Jurkat, Clone E6-1 (cell line): ENCODE measurements at places on chromosomes 5 and 9.

DNA sequence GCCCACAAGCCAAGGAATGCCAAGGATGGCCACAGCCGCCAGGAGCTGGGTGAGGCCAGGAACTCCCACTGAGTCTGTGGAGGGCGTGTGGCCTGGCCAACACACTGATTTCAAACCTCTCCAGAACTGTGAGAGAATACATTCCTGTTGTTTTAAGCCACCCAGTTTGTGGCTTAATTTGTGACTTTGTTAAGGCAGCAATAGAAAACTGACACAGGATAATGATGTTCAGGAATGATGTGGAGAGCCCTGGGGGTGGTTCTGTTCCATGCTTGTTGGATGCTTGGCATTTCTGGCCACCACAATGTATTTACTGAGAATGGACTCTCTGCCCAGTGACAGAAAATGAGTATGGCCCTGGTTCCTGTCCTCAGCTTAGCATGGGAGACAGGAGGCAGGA lies 82.8 kb downstream of the DAP start:
- no peak for DNase-seq

- DNase-seq: no peak
Measured at GRCh38 chr5:140143521-140144258, 18.0 kb downstream of the IGIP start.

GRCh38 chr9:16266648-16267276 lies 603.7 kb downstream of the BNC2 start:
- DNase-seq: no peak

GRCh38 chr5:133259199-133259997 lies 207.6 kb downstream of the HSPA4 start:
- peak; percentile 92 for DNase-seq

GRCh38 chr5:180213256-180213600 lies 4.2 kb upstream of the RASGEF1C start:
- no peak for DNase-seq

- DNase-seq: peak; percentile 32
Measured at GRCh38 chr5:180816608-180817534, 14.3 kb upstream of the MGAT1 start.

DNA sequence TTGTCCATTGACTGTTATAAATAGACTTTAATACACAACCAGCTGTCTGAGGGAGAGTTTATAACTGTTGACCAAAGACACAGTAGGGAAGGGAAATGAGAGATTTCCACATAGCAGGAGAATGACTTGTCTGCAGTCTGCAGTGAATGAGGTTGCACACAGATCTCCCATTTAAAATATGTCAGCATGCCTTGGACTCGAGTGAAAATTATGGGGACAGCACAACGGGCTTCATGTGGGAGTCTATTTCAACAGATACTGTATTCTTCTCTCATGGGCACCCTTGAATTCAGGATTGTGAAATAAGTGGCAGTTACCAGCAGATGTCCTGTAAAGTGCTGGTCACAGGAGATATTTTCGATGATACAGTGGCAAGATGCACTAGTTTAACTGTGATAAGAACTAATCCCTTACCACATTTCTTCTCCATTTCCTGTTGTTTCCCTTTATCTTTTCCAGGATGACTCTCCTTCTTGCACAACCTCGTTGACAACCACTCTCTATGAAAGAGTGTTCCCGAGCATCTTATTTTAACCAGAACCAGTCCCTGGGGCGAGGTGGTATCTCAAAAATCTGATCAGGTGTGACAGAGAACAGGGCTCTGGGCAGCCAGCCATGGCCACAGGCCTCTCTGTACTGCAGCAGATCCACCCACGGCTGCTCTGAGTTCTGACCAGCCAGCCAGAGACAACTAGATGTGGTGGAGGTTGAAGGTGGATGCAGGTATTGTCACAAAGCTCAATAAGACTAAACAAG lies 51.5 kb upstream of the MAP3K1 start:
- peak; percentile 12 for DNase-seq

DNA sequence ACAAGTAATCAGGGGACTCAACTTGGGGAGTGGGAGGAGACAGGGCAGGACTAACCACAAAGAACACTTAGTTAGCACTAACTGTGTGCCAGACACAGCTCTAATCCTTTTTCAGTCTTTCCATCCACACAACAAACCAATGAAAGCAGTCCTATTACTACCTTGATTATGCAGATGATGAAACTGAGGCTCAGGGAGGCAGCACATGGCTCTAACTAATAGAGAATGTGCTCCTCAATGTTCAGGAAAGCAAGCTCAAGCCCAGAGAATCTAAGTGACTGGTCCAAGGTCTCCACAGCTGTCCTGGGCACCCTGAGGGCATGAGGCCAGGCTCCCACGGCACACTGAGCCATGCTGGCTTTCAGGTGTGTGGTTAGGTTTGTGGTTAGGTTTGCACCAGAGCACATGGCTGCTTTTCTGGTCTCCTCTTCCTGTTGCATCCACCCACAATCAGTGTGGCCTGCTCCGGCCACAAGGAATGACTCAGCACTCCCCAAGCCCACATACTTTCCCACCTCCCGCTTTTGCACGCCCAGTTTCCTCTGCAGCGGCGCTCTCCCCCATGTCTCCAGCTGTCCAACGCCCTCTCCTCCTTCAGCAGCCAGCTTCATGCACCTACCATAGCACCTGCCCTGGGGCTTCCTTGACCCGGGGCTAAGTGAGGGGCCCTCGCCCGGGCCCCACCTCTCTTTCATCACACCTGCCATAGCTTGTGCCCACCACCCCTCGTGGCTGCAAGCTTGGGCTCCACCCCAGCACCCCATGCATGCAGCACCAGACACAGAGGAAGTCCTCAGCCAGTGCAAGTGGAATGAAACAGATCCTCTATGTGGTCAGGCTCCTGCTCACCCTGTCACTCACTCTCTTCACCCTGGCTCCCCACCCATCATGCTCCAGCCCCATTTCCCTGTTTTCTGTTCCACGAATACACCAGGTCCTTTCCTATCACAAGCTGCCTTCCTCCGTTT lies 133.1 kb downstream of the GABBR2 start:
- DNase-seq: peak; percentile 69

- DNase-seq: no peak
Measured at GRCh38 chr9:92762196-92762595, 2.4 kb downstream of the BICD2 start.

GRCh38 chr5:72210888-72211678 lies 103.8 kb downstream of the MAP1B start:
- DNase-seq: no peak

- DNase-seq: peak; percentile 73
Measured at GRCh38 chr9:129944506-129945116, 98.4 kb downstream of the FNBP1 start.

- DNase-seq: peak; percentile 30
Measured at GRCh38 chr5:78824831-78825281, 160.3 kb downstream of the ARSB start.
